ENCODE measurements at places on chromosomes 2 and 18. TPM values are rescaled to one million over a fixed set of nuclear protein-coding genes. Genes with fewer than 3 reads are reported as not detected.

GALNT14 gene
- polyA plus RNA-seq: 0.15 TPM

NOSTRIN gene
- polyA plus RNA-seq: 0.46 TPM

CROCC2 gene
- polyA plus RNA-seq: 0.12 TPM

RBFA gene
- polyA plus RNA-seq: 27.7 TPM

SATB2 gene
- polyA plus RNA-seq: 3.8 TPM

CDH19 gene
- polyA plus RNA-seq: not detected

GCG gene
- polyA plus RNA-seq: not detected

SERPINB5 gene
- polyA plus RNA-seq: 0.02 TPM

PLCL1 gene
- polyA plus RNA-seq: 0.48 TPM

CYP27A1 gene
- 16.2 TPM for polyA plus RNA-seq

ARHGAP25 gene
- 2.7 TPM for polyA plus RNA-seq

NPAS2 gene
- 4.9 TPM for polyA plus RNA-seq

TMEM163 gene
- polyA plus RNA-seq: 0.03 TPM

All from fibroblast of lung (primary cell).